Gastrocnemius medialis (tissue), 4 donors: ENCODE measurements at places on chromosomes 7 and 10.

GRCh38 chr7:158362001-158362400 is 225.6 kb downstream of the PTPRN2 start:
- no peak for DNase-seq

- no peak for DNase-seq
Observed at GRCh38 chr7:101410743-101411507, 48.2 kb downstream of the COL26A1 start.

GRCh38 chr7:94111009-94111408 is 106.9 kb upstream of the BET1 start:
- DNase-seq: no peak

- no peak for DNase-seq
Observed at GRCh38 chr10:22801785-22802184, 87.4 kb upstream of the PIP4K2A start.

DNA sequence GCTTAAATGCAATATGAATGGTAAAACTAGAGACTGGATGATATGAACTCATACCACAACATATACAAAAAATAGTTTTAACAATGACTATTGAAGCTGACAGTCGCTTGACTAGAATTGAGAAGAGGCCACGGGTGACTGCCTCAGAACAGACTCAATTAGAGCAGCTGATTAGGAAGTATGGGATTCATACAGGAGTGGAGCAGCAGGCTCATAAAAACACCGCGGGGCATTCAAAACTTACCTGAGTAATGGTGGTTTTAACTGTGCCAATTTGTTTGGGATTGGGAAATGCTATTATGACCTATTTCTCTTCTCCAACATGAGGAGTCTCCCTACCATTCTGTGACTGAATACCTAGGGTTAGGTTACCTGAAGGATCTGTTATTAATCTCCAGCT is 2.1 kb downstream of the CADPS2 start:
- no peak for DNase-seq
